Heart left ventricle (tissue), 16 donors: ENCODE measurements at places on chromosomes 3 and 15.

DNA sequence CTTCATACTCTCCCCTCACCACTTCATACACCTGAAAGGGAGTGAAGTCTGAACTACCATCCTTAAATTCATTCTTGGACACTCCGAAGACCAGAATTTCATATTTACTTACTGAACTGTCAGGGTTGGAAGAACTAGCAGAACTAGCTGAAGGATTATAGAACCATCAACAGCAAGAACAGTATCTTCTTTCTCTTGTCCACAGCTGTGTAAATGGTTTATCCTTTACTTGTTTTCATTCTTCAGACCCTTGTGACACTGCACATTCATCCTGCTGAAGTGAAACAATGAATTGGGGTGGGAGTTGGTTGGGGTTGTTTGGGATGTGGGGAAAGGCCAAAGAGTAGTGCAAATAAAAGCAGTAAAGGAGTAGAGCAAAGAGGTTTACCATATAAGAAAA lies 350.9 kb downstream of the ZIC1 start:
- no peak for DNase-seq

DNA sequence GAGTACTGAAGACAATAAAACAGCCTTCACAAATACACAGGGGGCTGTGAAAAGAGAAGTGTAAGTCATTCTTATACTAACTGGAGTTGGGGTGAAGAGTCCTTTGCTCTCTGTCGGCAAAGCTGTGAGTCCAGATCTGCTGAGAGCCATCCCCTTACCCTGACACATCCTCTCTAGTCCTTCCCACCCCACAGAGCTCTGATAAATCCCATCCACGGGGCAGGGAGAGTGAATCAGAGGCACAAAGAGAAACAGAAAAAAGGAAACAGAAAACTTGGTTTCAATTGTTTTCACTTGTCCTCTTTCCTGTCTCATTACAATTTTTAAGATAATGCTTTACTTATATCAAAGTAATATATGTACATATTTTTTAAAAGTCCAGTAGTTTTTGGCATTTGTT lies 18.2 kb upstream of the ZNF639 start:
- DNase-seq: no peak

GRCh38 chr15:66114863-66115425 lies 138.6 kb downstream of the MEGF11 start:
- no peak for DNase-seq

DNA sequence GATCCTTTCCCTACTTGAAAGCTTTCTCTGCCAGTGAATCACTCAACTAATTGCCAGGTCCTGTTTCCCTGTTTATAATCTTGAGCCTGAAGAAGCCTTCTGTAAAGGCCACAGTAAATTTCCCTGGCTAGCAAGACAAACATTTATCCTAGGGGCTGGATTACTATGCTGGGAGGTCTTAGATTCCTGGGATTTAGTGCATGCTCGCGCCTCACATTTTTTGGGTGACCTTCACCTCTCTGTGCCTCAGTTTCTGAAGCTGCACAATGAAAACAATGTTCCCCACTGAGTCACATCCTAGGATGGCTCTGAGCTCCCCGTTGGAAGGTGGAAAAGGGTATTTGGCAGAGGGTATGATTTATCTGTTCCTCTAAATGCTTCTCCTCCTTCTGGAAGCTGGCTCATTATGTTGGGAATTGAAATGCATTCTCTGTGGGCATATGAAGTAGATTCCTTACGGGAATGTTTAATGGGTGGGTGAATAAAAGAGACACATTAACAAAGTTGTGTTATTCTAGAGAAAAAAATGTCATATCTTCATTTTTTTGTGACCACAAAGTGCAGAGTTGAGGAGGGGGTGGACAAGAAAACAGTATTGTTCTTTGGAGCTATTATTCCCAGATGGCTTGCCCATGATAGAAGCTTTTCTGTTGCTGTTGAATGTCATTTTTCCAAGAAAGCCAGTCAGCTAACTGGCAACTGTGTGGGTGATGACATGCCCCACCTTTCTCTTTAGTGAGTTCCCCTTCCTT lies 32.4 kb downstream of the LSM3 start:
- DNase-seq: no peak

- DNase-seq: no peak
Observed at GRCh38 chr3:71485896-71486295, 97.6 kb downstream of the FOXP1 start.

DNA sequence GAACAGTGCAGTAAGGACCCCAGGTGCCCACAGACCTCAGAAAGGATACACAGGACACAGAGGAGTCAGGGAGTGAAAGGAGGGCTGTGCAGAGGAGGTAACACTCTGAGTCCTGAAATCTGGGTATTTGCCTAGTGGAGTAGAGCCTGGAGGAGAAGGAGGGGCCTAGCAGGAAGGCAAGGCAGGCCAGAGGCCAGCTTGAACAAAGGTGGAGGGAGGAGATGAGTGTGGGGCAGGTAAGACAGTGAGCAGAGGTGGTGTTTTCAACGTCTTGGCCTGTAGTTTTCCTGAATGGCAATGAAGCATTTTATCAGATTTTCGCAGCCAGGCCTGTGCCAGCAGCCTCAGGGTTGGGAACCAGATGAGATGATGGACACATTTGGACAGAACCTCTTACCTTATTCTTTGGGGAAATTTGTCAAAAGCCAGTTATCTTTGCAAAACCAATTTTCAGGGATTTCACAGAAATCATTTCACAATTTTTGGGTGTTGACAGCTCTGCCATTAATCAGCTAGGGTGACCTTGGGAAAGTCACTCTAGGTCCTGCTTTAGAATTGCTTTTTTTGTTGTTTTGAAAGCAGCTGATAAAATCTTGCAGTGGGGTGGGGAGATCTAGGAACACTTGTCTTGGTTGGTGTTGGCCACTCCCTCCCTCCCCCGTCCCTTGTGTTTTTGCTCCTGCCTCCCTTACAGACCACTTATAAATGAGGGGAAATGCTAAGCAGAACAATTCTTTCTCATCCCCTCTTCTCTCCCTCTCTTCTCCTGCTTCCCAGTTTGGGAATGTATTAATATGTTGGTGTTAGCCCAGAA lies 38.4 kb downstream of the SPSB4 start:
- DNase-seq: no peak
